ENCODE measurements at places on chromosomes 16 and 17. TPM values are rescaled to one million over a fixed set of nuclear protein-coding genes. Genes with fewer than 3 reads are reported as not detected.

The MT1M gene
- 4.0 TPM for polyA plus RNA-seq

The CCDC40 gene
- 0.48 TPM for polyA plus RNA-seq

The BIRC5 gene
- 17.6 TPM for polyA plus RNA-seq

The KRT23 gene
- 5.1 TPM for polyA plus RNA-seq

The POLDIP2 gene
- 29.8 TPM for polyA plus RNA-seq

The G6PC1 gene
- not detected for polyA plus RNA-seq

The NTN3 gene
- not detected for polyA plus RNA-seq

The SOST gene
- polyA plus RNA-seq, result not detected

The PDIA2 gene
- 0.53 TPM for polyA plus RNA-seq

The MPP2 gene
- polyA plus RNA-seq, result 0.39 TPM

The CLEC19A gene
- polyA plus RNA-seq, result not detected

The MGAT5B gene
- polyA plus RNA-seq, result 0.18 TPM

The ZNF232 gene
- 5.8 TPM for polyA plus RNA-seq

The SOCS3 gene
- polyA plus RNA-seq, result 6.6 TPM

The TRIM72 gene
- 0.02 TPM for polyA plus RNA-seq

The CRYM gene
- polyA plus RNA-seq, result 9.8 TPM

The KLHL11 gene
- polyA plus RNA-seq, result 0.59 TPM

The SSTR5 gene
- polyA plus RNA-seq, result 0.05 TPM

The DNAI2 gene
- not detected for polyA plus RNA-seq

The CDH16 gene
- polyA plus RNA-seq, result 6.5 TPM

The GDPD3 gene
- polyA plus RNA-seq, result 82.8 TPM

The ABCA9 gene
- polyA plus RNA-seq, result 2.2 TPM

The GFAP gene
- 0.08 TPM for polyA plus RNA-seq

The RPRML gene
- 0.44 TPM for polyA plus RNA-seq

The KRTAP2-3 gene
- not detected for polyA plus RNA-seq

The SYCE1L gene
- 2.6 TPM for polyA plus RNA-seq

The MT1G gene
- polyA plus RNA-seq, result 459 TPM

The MYH13 gene
- polyA plus RNA-seq, result 0.04 TPM
